NCI-H748 treated with DMSO at 0.1 percent for 48 hours (cell line): ENCODE measurements at places on chromosomes 2 and 18.
A peak's percentile ranks its signal among the peaks of the same experiment; 100 is the strongest.

- no peak for DNase-seq
Measured at GRCh38 chr18:3219631-3220335, at the start of gene MYOM1. Gene MYOM1 (minus strand): TSS chr18:3219968. CDS start chr18:3215223, 4,745 bp downstream.

- DNase-seq = no peak
Measured at GRCh38 chr18:57347784-57348183, 4.6 kb upstream of the ST8SIA3 start.

- no peak for DNase-seq
Measured at GRCh38 chr2:219672406-219672805, 45.0 kb downstream of the SLC4A3 start.

DNA sequence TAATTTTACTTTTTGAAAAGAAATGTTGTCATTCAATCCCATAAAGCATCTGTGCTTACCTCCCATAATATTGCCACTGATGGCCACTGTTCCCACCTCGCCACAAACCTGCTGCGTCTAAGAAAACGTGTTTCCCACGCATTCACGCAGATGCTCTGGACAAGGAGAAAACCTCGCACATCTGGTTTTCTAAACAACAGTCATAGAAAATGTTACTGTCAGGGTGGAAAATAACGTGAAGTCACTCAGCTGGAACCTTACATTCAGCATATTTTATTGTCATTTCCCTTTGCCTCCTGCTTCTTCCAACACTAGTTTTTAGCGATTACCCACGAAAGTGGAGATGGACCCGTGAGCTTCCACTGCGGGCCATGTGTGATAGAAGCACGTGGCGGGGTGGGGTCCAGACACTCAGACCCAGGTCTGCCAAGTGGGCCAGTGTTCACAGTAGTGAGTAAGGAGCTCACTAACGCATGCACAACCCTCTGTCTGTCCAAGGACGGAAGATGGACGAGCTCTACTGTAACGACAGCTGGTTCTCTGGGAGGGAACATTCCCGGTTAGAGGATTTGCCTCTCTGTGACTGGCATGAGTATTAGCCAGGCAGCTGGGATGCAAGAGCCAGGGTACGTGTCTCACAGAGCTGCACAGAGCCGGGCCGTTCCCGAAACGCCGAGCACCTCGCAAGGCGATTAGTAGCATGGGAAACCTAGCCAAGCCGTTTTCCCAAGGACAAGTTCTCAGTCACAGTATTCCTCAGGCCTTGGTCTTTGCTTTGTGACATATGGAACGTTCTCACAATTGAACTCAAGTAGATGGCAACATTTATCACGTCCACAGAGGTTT is 94.5 kb downstream of the MTCL1 start:
- DNase-seq = no peak

DNA sequence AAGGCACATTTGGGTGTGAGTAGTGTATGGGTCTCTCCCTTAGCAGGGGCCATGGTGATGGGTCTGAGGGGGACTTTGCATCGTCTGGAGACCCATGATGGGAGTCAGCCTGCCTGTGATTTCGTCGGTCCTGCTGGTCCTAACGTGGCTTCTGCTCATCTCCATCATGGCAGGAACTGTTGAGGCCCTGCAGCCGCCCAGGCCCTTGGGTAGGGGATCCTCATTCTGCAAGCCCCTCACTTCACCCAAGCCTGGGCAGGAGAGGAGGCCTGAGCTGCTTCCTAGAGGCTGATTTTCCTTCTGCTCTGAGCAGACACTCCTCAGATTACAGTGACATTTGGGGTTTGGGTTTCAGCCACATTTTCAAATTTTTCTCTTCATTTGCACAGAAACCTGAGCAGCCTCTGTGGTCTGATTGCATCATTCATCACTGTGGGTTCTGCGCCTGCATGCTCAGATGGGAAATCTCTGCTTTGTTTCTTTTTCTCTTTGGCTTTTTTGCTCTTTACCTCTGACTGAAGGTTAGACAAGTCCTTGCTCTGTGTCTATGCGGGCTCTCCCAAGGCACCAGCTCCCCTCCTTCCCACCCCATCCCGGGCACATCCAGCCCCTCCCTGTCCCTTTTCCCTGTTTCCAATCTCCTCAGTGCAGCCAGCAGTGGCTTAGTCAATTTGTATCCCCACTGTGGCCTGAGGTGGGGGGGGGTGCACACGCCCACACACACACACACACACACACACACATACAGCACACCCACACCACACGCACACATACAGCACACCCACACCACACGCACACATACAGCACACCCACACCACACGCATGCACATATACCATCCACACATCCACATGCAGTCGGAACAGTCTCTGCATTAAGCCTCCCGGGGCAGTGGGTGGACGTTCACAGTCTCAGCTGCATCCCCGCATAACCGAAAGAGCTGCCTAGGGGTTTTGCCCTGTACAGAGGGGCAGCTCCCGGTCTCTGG is 305.4 kb upstream of the HS6ST1 start:
- DNase-seq = no peak

- no peak for DNase-seq
Measured at GRCh38 chr2:190354003-190354690, 10.8 kb downstream of the INPP1 start.

GRCh38 chr2:170276925-170277629 is 99.1 kb downstream of the MYO3B start:
- peak; percentile 100 for DNase-seq

DNA sequence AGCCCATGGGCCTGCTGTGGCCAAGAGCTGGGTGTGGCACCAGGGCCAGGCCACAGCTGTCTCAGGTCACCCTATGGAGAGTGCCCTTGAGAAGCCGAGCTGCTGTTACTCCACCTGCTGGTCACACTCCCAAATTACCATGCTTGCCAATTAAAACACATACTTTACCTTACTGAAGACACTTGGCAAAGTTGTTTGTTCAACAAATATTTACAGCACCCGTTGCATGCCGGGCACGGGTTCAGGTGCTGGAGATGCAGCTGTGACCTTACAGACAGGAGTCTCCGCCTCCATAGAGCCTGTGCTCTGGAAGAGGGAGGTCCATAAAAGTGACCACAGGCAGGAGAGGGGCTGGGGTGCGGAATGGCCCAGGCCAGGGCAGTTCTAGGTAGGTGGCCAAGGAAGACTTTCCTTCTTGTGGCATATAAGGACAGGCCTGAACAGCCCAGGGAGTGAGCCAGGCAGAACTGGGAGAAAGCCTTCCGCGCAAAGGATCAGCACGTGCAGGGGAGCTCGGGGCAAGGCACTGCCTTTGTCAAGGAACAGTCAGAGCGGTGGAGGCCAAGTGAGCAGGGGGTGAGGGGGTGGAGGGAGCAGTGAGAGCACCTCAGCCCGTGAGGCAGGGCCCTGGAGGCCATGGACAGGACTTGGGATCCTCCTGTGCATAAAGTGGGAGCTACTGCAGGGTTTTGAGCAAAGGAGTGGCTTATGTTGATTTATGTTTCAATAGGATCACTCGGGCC is 23.6 kb upstream of the RBM44 start:
- DNase-seq = peak; percentile 44
